ENCODE measurements at places on chromosomes 16 and 17.

- DNase-seq, result no peak
- no peak overlapping the region for H3K27ac ChIP-seq
- H3K4me1 ChIP-seq, result no peaks in the 10 kb centered on the region
- no peak overlapping the region for H3K4me3 ChIP-seq
- H3K27me3 ChIP-seq, result no peaks in the 10 kb centered on the region
- H3K36me3 ChIP-seq, result no peaks in the 10 kb centered on the region
Measured at GRCh38 chr17:55427587-55427882, 5.9 kb upstream of the MMD start.

GRCh38 chr16:31112711-31113110, 4.5 kb downstream of the BCKDK start:
- no peak for DNase-seq
- no peak overlapping the region for H3K27ac ChIP-seq
- H3K4me3 ChIP-seq, result no peak overlapping the region
- H3K4me1 ChIP-seq, result no peaks in the 10 kb centered on the region
- no peaks in the 10 kb centered on the region for H3K27me3 ChIP-seq

- H3K36me3 ChIP-seq, result no peaks in the 10 kb centered on the region
- no peaks in the 10 kb centered on the region for H3K27me3 ChIP-seq
- peak; percentile 83 for DNase-seq
- H3K4me3 ChIP-seq, result peak within 1 kb of the TSS; percentile 78
- H3K4me1 ChIP-seq, result no peaks in the 10 kb centered on the region
Measured at GRCh38 chr17:32876417-32877163, at the start of gene MYO1D. MYO1D (minus strand) TSS chr17:32877124; CDS start chr17:32876872, 252 bp downstream.

DNA sequence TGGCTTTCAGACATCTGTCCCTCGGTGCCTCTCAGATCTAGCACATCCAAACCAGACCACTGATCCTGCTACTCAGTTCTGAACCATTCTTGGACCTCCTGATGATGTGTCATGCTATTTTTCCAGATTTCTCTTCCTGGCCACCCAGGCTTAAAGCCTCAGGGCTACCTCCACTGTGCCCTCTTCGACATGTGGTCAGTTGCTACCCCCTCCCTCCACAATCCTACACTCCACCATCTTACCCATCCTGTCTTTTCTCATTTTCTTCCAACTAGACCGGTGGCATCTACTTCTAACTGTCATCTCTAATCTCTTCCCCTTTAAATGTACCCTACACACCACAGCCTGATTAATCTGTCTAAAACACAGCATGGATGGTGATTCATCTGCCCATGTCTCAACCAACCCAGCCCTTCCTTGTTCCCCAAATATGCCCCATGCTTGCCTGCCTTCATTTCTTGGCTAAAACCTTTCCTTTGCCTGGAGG, 478.6 kb downstream of the SLC39A11 start:
- H3K36me3 ChIP-seq, result no peaks in the 10 kb centered on the region
- DNase-seq, result no peak
- H3K4me1 ChIP-seq, result 0 out of 2 replicates have a peak, but pooled peaks cover 5% of the 10 kb centered on the region
- H3K27me3 ChIP-seq, result no peaks in the 10 kb centered on the region
- H3K27ac ChIP-seq, result no peak overlapping the region
- no peak overlapping the region for H3K4me3 ChIP-seq

- 0 out of 2 replicates have a peak, but pooled peaks cover 3% of the 10 kb centered on the region for H3K4me1 ChIP-seq
- H3K27ac ChIP-seq, result no peak overlapping the region
- DNase-seq, result no peak
- H3K27me3 ChIP-seq, result no peaks in the 10 kb centered on the region
- H3K36me3 ChIP-seq, result no peaks in the 10 kb centered on the region
Measured at GRCh38 chr17:27849474-27850185, 43.5 kb downstream of the LYRM9 start.
